GM12878 (cell line): ENCODE measurements at places on chromosomes 11 and 22. TPM values are rescaled to one million over a fixed set of nuclear protein-coding genes. Genes with fewer than 3 reads are reported as not detected.

Gene TRIM29
- polyA plus RNA-seq = 0.24 and 0.67 TPM in 2 replicates

Gene SPON1
- polyA plus RNA-seq = 0.15 and 1.1 TPM in 2 replicates

Gene AQP11
- 1.2 and 1.7 TPM in 2 replicates for polyA plus RNA-seq

Gene CRYBA4
- 0.19 TPM in 1 of 2 replicates, not detected in the other for polyA plus RNA-seq

Gene SIAE
- 1.8 and 2.8 TPM in 2 replicates for polyA plus RNA-seq

Gene GRAMD1B
- 9.6 and 12.6 TPM in 2 replicates for polyA plus RNA-seq

Gene MS4A2
- not detected in 2 replicates for polyA plus RNA-seq

DNA sequence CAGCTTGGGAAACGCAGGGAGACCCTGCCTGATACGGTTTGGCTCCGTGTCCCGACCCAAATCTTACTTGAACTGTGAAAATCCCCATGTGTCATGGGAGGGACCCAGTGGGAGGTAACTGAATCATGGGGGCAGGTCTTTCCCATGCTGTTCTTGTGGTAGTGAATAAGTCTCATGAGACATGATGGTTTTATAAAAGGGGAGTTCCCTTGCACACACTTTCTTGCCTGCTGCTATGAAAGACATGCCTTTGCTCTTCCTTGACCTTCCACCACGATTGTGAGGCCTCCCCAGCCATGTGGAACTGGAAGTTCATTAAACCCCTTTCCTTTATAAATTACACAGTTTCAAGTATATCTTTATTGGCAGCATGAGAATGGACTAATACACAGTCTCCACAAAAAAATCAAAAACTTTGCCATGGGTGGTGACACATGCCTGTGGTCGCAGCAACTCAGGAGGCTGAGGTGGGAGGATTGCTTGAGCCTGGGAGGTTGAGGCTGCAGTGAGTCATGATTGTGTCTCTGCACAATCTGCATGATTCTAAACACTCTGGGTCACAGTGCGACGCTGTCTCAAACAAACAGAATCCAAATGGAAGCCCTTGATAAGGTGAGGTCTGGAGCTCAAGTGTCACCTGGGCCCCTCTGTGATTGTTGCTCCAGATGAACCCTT, 34.9 kb downstream of the SYN3 start:
- DNase-seq = no peak

DNA sequence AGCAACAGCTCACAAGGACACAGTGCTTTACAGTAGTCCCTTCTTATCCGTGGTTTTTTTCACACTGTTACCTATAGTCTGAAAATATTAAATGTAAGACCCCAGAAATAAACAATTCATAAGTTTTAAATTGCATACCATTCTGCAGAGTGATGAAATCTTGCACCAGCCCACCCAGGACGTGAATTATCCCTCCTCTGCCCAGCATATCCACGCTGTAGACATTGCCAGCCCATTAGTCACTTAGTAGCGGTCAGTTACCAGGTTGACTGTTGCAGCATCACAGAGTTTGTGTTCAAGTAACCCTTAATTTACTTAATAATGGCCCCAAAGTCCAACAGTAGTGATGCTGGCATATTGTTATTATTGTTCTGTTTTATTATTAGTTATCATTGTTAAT, 3.6 kb downstream of the CLTCL1 start:
- no peak for DNase-seq

GRCh38 chr11:45777127-45777969, 27.6 kb upstream of the SLC35C1 start:
- DNase-seq = no peak

- no peak for DNase-seq
These were observed 12.5 kb downstream of the CDPF1 start for GRCh38 chr22:46237453-46238124.

GRCh38 chr22:19128946-19129727, 2.0 kb upstream of the TSSK2 start:
- no peak for DNase-seq

DNA sequence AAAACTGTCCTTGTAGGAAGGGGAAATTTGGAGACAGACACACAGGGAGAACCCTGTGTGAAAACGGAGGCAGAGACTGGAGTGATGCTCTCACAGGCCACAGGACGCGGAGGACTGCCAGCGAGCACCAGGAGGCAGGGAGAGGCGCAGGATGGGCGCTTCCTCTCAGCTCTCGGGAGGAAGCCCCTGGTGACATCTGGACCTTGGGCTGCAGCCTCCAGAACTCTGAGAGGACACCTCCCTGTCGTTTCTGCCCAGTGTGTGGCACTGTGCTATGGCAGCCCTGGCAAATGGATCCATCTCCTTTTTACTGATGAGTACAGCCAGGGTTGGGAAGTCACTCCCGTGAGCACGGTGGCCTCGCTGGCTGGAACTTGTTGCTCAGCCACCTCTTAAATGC, 73.9 kb downstream of the LRRC32 start:
- DNase-seq = no peak

DNA sequence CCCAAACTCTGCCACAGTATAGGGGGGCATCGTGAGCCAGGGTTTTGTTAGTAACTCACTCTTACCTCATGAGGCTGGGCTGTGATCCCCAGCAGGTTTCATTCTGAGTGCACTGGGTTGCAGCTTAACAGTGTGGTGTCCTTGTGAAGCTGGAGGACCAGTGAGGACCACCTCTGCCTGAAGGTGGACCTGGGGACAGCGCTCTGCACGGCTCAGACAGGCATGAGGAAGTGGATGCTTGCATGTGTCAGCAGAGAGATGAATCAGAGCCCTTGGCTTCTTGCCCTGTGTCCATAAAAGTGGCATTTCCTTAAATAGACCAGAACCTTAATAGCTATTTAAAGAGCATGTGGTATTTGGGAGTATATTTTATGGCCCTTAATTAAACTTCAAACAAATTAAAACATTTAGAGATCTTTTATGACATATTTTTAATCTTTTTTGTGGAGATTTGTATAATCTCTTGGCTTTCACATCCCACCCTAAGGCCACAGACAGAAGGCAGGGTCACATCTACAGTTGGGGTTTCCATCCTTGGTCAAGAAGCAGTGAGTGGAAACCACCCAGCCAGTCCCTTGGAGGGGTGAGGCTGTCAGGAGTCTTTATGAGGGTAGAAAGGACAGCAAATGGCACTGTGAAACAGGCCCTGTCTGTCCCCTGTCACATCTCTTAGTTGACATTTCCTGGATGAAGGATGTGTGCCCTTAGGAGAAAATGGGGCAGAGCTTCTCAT, 24.8 kb upstream of the ADORA2A start:
- peak; percentile 33 for DNase-seq

DNA sequence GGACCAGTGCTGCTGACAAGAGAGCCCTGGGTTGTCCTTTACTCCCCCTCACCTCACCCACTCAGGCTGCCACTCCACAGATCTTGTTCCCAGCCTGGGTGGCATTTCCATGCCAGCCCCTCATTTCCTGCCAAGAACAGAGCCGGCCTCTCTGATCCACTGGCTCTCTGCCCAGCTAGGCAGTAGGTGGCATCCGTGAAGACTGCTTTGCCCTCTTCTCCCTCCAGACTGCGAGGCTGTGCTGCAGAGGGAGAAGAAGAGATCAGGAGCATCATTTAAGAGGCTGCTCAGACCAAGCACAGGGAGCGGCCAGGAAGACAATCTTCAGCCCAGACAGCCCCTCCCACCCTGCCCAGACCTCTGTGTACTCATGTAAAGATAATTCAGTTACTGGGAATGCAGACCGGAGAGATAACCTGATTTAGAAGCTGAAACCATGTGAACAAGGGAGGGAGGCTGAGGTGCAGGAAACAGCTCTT, 126.9 kb upstream of the NCAM1 start:
- DNase-seq = no peak

GRCh38 chr11:87878373-87878825, 296.8 kb downstream of the RAB38 start:
- DNase-seq = no peak

- no peak for DNase-seq
These were observed 12.3 kb downstream of the SIRT3 start for GRCh38 chr11:223884-224283.

DNA sequence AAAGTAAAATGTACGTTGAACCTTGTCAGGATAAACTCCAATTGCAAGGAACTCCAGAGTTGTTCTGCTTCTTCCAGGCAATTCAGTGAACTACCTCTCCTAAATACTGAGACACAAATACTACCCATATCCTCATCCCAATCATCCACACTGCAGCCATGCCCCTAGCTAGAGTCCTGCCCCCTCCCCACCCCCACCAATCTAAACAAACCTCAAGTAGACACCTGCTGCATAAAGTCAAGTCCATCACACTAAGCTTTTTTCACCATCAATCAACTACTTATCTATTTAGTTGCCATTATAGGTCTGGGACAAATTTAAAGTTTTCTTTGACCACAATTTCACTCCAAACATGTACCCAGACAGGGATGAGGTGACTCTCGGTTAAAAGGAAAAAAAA, 93.2 kb upstream of the APOA1 start:
- DNase-seq = no peak

DNA sequence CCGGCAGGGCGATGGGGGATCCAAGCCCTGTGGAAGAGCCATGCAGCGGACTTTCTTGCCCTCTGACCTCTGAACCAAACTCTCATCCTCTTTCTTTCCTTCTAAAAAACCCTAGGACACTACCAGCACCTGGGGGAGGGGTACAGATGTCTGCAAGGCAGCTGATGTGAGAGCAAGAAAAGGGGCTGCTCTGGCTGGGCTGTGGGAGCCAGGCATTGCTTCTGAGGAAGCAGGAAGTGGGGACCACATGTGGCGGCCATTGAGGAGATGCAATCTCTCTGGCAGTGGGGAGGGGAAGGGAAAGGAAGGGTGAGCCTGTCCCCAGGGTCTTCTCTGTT, 36.0 kb downstream of the FAM83F start:
- no peak for DNase-seq

GRCh38 chr11:131246663-131247062, 123.8 kb upstream of the NTM start:
- DNase-seq = no peak
